ENCODE measurements at places on chromosomes 6 and 20.

- no peak for DNase-seq
Observed at GRCh38 chr6:33785778-33786177, 3.2 kb downstream of the LEMD2 start.

DNA sequence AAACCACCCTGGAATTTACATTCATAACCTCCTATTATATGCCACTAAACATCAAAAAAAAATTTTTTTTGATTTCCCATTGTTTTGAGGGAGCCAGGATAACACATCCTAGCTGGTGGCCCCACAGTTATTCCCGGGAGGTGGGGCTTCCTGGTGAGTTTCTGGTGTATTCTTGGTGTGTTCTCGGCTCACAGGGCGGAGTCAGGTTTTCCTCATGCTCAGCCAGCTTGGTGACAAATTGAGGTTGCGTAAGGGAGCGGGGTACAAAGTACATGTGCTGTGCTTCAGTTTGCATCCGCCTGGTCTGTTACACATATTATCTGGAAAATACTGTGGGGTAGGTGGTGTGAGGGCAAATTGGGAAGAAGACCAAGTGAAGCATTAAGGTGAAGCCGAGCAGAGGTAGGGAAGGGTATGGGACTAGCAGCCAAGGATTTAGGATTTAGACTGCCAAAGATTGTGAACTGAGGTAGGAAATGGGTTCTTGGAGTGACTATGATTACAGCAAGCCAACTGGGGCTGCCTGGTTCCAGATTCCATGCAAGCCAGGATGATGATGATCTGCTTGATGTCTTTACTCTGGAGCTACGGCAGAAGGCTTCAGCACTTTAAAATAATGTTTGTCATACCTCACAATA is 46.2 kb upstream of the EEF1A1 start:
- no peak for DNase-seq

DNA sequence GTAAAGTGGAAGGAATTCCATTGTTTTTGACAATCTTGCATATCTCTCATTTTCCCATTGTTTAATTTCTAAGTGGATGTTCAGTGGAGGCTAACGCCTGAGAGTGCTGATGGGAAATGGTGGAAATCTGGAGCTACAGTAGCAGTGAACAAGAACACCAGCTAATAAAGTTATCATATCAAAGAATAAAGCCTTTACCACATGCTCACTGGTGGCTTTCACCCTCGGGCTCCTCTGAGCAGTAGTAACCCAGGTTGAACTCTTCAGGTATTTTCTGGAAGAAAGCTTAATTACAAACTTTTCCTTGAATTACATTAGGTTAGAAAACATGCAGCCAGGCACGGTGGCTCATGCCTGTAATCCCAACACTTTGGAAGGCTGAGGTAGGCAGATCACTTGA is 10.4 kb upstream of the ACAT2 start:
- no peak for DNase-seq

DNA sequence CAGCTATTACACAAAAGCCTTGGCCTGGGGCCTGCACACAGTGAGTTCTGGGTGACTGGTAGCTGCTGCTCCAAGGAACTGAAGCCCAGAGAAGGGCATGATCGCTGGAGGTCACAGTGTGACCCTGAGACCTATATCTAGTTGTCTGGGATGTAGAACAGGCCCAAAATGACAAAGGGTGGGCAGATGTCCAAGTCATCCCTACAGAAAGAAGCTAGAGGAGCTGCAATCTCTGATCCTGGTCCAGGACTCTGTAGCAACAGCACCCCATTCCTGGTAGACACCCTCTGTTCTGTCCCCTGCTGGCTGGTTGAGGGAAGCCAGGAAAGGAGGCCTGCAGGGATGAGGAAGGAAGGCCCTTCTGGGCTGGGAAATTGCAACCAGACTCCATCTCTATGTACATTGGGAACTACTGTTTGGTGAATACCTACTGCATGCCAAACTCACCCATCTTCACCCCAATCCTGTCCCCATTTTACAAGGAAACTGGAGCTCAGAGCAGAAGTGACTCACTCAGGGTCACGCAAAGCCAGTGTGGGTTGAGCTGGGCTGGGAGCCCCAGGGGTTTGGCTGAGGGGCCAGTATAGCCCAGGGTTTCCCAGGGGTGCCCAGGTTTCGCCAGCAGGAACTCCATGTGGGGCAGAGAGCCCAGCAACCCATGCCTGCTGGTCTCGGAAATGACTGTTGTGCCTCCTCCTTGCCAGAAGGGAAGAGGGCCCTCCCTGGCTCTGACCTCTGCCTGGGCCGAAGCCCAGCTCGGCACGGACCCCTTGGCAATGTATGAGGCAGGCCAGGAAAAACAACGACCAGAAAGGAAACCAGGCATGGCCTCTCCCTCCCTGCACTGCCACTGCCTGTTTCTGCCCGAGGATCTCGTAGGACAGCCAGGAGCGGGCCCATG is 44.9 kb upstream of the TLDC2 start:
- no peak for DNase-seq

DNA sequence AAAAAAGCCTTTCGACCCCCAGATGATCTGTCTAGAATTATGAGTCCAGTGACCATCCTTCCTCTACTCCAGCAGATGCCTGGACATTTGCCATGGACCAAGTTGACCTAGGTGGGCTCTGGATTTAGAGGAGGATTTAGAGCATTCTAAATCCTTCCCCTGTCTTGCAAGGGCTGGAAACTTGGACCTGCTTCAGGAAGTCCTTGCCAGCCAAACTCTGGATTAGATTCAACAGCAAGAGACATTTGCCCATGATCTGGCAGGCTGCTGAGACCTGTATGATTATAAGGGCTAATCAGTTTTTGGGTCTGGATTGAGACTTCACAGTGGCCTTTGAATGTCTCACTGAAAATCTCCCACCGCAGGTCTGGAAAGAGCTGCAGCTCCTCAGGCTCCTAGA is 13.1 kb upstream of the HDGFL1 start:
- DNase-seq, result no peak

DNA sequence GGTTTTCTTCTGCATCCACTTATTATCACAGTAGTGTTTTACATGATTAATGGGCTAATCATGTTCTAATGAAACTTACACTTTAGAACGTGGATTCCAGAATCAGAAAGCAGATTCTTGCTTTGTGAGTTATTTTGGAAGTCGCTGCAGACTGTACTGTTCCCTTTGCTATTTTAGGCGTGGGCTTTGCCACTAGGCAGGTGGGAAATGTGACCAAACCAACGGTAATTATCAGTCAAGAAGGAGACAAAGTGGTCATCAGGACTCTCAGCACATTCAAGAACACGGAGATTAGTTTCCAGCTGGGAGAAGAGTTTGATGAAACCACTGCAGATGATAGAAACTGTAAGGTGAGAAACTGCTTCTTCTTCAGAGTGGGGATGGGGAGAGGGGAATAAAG is 598 bp downstream of the FABP7 start:
- DNase-seq, result no peak

Measured in stimulated activated CD4-positive, alpha-beta T cell treated with anti-CD3 and anti-CD28 coated beads, TNF-alpha, amount 100 ng/mL, for 48 hours (primary cell).